ENCODE measurements at places on chromosomes 3 and 15.

- DNase-seq: peak; percentile 83
Measured at GRCh38 chr15:64897345-64897985, 14.2 kb upstream of the ANKDD1A start.

GRCh38 chr15:48393645-48394506 lies 62.6 kb downstream of the DUT start:
- peak; percentile 78 for DNase-seq

GRCh38 chr3:160677459-160677881 lies 510 bp downstream of the ARL14 start:
- DNase-seq: peak; percentile 65

DNA sequence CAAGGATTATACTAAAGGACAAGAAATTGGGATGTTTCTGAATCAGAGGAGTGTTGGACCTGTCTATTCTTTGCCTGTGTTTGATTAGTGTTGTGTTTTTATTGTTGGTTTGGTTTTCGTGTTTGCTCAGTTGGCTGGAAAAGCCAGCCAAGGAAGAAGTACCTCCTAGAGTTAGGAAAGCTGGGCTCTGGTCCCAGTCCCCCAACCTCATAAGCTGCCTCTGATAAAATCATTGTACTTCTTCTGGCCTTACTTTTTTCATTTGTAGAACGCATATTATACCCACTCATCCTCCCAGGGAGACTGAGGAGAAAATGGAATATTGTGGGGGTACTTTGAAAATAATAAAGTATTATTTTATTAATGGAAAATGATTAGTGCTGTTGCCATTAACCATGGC lies 177.4 kb upstream of the TRIM42 start:
- no peak for DNase-seq

DNA sequence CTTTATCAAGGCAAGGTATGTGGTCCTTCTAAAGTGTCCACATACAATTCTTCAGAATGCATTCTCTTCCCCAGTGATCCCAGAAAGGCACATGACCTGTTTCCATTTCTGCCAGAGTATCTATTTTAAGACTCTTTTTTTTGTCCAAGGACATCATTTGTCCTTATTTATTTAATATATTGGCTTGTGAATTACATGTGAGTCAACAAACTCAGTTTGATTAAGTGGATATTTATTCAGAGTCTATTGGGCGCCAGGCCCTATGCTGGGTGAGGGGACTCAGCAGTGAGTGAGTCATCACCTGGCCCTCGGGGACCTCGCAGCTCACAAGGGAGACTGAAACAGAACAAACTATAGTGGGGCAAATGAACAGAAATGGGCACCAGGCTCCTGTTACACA lies 136.8 kb downstream of the SNRK start:
- DNase-seq: no peak

- no peak for DNase-seq
Measured at GRCh38 chr3:194450341-194450740, 36.5 kb downstream of the ATP13A3 start.

DNA sequence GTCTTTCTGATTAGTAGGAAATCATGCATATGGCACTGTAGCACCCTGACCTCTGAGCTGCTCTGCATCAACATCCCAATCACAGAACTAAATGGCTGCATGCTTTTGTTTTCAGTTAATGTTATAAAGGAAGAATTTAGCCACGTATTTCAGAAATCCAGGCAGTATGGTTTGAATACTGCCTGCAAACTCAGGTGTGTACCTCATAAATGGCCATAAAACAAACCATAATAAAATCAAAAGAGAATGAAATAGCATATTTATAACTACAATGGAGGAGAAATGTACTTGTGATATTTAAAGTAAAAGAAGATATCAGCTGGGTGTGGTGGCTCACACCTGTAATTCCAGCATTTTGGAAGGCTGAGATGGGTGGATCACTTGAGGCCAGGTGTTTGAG lies 94.5 kb downstream of the IL20RB start:
- DNase-seq: no peak

DNA sequence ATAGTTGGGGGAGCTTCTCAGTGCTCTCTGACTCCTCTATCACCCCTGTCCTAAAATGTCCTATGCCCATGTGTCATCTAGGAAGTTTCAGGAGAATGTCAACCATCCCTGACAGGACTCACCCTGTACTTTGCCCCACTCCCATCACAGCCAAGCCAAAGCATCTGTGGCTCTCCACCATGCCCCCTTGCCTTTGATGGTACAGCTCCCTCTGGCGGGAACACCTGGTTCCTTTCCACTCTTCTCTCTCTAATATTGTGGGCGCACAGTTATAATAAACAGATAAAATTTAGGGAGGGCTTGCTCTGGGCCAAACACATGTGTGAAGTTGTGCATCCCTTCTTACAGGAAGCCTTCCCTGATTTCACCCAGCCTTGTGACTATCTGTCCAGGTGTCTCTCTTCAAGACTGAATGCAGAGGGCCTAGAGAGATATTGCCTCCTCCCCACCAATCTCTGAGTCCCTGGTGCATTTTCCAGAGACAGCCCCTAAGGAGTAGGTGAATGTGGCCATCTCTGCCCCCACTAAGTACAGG lies 62.8 kb downstream of the ISG20 start:
- DNase-seq: peak; percentile 7

DNA sequence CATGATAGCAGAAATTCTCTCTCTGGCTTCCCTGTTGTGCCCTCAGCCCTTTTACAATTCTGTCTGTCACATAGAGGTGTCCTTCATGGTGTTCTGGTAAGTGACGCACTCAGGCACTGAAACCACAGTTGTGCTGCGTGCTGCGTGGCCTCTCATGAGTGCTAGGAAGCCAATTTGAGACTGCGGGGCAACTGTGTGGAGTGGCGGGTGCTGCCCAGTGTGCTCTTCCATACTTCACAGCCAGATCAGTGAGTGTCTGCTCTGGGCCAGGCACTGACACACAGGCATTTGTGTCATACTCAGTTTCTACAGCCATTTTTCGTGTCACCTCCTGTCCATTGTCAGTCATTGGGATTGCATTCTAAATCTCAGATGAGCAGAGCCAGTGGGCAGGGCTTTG lies 133.1 kb upstream of the PLXNA1 start:
- DNase-seq: no peak

DNA sequence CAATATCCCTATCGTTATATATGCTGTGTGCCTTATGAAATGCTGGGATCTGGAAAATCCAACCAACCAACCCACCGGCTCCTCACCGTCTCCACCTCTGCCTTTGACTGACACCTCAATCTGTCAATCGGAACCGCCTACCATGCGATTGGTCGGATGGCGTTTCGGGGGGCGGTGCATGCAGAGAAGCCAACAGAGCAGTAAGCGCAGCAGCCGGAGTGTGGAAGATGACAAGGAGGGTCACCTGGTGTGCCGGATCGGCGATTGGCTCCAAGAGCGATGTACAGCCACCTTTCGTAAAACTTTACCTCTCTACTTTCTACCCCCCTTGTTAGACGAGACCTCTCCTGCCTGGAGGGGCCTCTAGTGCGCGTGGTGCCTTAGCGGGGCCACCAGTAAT lies 6.3 kb downstream of the CLK3 start:
- no peak for DNase-seq

- no peak for DNase-seq
Measured at GRCh38 chr3:75048650-75049049, 434.2 kb upstream of the CNTN3 start.

GRCh38 chr15:70522323-70522966 lies 240.9 kb downstream of the UACA start:
- no peak for DNase-seq

DNA sequence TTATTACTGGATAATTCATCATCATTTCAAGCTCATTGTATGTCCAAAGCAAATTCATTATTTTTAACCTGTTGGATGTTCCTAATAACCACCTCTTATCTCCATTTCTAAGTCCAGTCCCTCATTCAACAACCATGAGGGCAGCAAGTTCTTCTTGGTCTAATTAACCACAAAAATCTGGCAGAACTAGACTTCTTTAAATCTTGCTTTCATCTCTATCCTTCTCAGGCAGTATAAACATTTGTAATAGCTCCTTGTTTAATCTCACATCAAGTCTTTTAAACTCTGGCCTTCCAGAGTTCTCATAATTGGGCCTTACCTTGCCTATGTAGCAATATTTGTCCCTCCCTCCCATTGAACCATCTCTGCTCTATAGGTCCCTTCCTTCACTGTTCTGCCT lies 17.0 kb upstream of the GHSR start:
- DNase-seq: no peak

DNA sequence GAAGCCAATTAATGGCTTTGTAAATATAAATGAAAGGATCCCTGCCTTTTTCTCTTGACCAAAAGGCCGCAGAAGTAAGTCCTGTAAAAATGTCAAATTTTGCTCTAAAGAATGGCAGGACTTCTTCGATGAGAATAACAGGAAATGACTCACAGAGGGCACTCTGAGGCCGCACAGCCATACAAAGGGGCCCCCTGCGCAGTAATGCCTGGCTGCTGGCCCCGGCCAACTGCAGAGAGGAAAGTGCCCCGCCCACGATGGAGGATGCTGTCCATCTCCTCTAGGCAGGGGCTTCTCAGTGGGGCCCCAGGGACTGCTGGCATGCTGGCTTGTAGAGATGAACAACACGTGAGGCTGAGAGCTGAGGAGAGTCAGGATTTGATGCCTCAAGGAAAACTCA lies 18.1 kb upstream of the SCN10A start:
- DNase-seq: peak; percentile 87

GRCh38 chr3:125641891-125642290 lies 46.6 kb upstream of the OSBPL11 start:
- DNase-seq: no peak

GRCh38 chr3:98041350-98041749 lies 6.2 kb upstream of the GABRR3 start:
- DNase-seq: no peak

DNA sequence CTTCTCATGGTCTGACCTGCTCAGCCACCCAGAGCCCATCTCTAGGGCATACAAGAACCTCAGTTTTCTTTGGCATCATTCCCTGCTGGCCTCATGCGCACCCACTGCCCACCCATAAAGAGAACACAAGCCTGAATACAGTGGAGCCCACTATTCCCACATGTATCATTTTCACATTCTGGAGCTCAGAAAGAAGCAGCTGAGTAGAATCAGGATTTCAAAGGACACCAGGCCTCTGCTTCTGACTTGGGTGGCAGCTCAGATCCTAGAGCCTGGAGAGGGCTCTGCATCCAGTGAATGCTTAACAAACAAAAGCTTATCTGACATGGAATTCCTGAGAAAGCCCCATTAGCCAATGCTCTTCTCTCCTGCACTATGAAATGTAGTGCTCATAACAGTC lies 34.7 kb downstream of the RBP2 start:
- DNase-seq: no peak

GRCh38 chr3:66453651-66454463 lies 47.0 kb downstream of the LRIG1 start:
- DNase-seq: no peak

- DNase-seq: peak; percentile 88
Measured at GRCh38 chr15:51842852-51843737, 13.6 kb downstream of the TMOD3 start.

GRCh38 chr3:128585189-128585588 lies 65.4 kb downstream of the RPN1 start:
- DNase-seq: no peak

- no peak for DNase-seq
Measured at GRCh38 chr3:15791525-15791924, 6.3 kb downstream of the ANKRD28 start.

DNA sequence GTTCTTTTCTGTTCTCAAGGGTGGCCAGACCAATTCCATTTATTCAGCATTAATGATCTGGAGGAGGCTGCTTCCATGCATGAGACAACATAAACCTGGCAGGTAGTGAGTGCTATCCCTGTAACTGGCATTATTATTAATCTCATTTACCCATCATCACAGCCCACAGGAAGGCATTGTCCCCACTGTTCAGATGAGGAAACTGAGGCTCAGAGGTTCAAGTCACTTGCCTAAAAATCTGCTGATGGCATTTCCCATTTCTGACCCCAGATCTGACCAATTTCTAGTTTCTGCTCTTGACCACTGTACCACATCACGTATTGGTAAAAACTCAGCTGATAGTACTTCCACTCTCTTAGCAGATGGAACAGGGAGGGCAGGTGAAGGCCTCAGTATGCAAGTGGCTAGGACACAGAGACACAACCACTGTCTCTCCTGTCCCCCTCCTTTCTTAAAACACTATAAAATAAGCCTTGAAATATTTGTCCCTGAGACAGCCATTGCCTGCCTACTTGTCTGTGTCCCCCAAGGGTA lies 36.1 kb downstream of the TRANK1 start:
- no peak for DNase-seq

DNA sequence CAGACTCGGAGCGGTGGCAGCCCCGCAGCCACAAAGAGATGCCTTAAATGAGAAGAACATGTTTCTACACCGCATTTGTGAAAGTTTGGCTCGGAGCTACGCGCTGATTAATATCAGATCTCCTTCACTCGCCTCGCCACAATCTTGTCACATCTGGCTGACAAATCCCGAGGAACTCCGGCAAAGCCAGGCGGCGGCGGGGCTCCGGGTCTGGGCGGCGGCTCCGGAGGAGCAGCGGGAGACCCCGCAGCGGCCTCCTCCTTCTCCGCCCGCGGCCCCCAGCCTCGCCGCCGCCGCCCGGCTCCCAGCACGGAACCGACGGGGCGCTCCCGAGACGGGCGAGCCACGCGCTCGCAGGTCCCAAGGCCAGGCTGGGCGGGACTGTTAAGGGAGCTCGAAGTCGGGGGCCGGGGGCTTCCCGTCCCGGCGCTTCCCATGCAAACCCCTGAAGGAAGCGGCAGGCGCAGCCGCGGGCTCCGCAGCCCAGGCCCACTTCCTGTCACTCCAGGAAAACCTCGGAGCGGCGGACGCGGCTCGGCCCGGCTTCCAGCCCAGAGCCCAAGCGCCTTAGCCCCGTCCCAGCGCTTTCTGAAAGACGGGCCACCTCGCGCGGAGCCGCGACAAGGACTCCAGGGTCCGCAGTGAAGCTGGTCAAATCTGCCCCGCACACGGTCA lies 1.2 kb downstream of the BNC1 start:
- peak; percentile 67 for DNase-seq
